AG04450 (cell line): ENCODE measurements at places on chromosomes 3 and 15.

- DNase-seq, result no peak
Observed at GRCh38 chr15:62242999-62243398, 77.9 kb upstream of the C2CD4B start.

GRCh38 chr3:46998121-46998851 lies 18.8 kb downstream of the NBEAL2 start:
- no peak for DNase-seq

DNA sequence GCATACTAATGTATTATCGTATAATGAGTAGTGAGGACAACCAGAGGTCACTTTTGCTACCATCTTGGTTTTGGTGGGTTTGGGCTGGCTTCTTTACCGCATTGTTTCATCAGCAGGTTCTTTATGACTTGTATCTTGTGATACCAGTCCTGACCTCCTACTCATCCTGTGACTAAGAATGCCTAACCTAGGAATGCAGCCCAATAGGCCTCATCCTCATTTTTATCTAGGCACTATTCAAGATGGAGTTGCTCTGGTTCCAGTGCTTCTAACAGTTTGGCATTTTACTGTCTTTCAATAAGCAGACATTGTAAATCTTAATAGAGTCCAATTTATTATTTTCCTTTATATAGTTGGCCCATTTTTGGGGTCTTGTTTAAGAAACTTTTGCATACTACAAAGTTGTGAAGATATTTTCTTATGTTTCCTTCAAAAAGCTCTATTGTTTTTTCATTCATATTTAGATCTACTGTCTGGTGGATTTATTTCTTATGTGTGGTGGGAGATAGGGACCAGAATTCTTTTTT lies 60.8 kb upstream of the RNU6-1 start:
- DNase-seq, result no peak

DNA sequence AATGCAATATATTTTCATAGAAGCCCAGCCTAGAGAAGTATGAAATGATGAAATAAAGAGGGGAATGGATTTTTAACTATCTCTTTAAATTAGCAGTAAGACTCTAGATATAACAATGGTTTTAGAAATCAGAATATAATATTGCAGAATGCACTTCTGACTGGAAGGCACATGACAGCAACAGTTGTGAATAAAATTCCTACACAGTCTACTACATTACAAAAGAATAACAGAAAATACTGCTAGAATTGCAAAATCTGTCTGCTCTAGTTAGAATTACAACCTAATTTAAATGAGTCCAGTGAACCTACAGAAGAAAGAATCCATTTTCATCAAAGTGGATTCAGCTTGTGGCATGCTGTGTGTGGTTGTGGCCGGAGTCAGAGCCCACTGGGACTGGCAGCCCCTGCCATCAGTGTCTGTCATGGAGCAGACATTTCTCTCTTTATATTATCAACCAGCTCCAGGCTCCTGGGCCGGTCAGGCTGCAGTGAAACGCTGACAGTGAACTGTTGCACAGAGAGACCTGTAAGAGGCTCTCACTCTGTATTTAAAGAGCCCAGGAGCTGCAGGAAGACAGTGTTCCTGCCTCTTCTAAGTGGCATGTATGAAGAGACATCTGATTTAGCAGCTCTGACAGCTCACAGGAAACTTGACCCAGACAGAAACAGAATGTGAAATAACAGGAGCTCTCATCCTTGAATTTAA lies 1523.8 kb upstream of the CADM2 start:
- no peak for DNase-seq

- DNase-seq, result no peak
Observed at GRCh38 chr3:120503727-120504616, 53.2 kb upstream of the FSTL1 start.

DNA sequence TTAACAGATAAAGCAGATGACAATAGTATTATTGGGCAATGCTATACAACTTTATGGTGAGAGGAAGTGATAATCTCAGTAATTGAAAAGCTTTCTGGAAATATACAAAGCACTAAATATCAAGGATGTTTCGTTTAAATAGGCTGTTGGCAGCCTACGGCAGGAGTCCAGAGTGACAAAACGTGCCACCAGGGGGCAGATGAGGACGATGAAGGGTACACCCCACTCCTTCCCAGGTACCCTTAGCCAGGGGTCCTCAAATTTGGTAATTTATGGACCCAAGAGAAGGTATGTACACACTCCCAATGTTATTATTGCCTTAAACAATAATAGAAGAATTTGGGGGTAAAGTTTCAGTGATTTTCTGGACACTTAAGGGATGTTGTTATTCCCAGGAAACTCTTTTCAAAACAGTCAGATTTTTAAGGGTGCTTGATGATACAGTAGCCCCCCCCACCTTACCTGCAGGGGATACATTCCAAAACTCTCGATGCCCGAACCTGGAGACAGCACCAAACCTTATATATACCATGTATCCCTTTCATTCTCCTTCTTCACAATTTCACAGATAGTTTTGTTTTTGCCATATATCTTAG lies 1.4 kb upstream of the MAGEL2 start:
- no peak for DNase-seq

DNA sequence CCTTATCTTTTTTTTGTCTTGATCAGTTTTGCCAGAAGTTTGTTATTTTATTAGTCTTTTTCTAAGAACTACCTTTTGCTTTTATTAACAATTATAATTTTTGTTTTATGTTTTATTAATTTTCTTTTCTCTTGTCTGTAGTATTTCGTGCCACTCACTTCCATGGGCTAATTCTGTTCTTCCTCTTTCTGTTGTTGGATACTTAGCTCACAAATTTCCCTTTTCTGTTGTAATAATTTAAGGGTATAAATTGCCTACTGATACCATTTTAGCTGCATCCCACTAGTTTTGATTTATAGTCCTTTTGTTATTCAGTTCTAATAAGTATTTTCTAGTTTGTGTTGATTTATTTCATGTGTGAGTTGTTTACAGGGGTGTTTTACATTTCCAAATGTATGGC lies 48.6 kb downstream of the SNRK start:
- no peak for DNase-seq

- DNase-seq, result no peak
Observed at GRCh38 chr3:169813757-169814517, 1.2 kb upstream of the LRRC34 start.

- DNase-seq, result no peak
Observed at GRCh38 chr3:129655291-129655700, 48.8 kb upstream of the PLXND1 start.

DNA sequence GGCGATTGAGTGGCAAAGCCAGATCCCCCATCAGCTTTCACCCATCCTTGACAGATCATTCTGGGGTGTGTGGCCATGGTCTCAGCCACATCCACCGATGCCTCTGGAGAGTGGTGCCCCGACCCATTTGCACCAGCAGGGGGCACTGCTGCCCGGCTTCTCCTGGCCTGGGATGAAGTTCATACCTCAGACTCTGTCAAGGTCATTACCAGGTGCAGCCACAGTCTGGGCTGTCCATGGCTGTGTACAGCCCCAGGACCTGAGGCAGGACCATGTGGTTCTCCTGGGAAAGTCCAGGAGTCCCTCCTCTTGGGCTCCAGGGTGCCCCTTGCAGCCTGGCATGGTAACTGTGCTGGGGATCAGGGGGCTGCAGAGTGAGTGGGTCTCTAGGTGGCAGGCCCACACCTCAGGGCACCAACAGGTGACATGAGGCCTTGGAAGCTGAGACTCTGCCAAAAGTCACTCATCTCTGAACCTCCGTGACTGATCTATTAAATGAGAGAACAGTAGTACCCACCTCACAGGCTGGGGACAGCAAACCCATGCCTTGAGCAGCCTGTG lies 67.2 kb downstream of the CACNA2D2 start:
- no peak for DNase-seq

DNA sequence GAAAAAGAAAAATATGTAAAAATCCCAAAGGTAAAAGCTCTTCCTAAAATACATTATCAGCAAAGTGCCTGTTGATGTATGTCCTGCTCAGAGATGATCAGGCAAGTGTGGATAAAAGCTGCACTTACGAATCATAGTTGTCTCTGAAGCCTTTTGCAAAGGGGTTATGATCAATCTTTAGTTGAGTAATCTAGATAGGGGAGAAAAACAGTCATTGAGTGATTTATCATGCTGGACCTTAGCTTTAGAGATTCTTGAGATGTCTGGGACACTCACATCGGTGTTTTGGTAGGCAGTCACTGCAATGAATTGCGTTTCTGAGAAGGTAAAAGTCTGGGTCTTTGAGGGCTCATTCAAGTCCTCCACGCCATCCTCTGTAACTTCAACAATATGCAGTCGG lies 3.7 kb downstream of the EOMES start:
- DNase-seq, result no peak

DNA sequence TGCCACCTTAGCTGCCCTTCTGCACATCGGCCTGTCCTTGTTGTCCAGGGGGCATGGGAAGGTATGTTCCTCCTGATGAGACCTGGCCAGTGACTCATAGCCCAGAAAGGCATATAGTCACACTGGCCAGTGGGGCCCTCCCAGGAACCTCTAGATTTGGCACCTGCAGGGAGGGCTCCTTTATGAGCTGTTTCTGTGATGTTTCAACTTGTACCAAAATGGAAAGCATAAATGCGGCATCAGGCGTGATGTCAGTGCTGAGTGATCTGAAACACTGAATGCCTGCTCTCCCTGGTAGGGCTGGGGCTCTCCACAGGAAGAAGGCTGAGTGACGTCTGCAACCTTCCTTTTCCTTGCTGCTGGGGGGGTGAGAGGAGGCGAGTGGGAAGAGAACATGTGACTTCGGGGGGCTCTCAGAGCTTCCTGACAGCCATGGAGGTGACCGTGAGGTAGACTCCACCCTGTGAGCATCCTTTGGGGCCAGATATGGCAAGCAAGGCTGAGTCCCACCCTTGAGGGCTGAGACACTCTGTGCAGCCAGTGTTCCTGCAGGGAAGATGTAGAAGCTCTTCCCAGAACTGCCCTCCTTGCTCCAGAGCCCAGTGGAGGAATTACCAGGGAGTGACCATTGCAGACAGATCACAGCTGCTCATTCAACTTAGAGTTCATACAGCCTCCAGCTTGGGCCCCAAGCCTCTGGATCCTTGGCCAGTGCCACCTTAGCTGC lies 37.1 kb upstream of the APEH start:
- no peak for DNase-seq

DNA sequence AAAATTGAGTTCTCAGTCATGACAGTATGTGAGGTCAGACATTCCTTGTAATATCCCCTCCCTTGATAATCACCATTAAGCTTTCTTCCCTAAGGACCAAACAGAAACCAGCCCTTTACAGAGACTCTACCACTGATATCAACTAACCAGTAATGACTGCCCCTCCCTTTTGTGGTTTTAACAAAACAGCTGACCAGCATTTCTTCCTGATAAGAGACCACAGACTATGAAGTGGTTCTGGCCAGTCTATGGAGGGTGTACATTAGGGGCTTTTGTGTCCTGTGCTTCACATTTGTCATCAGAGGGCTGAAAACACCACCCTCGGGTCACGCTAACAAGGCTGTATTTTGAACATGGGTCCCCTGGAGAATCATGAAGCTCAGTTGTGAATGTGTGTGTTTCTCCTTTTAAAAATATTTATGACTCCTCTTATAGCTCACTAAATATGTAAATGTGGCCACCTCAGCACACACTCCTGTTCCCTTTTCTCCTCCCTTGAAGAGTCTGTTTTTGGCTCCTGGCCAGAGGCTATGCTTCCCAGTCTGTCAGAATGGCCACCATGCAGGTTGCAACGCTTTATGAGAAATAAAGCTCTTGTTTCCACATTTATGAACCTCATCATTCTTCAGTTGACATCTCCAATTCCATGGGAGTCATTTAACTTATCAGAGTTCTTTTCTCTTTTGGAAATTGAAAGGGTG lies 239.3 kb downstream of the CPNE4 start:
- DNase-seq, result no peak

GRCh38 chr3:118943597-118943996 lies 91.0 kb downstream of the IGSF11 start:
- no peak for DNase-seq

- no peak for DNase-seq
Observed at GRCh38 chr3:168003911-168004310, 91.8 kb downstream of the GOLIM4 start.

GRCh38 chr3:182385356-182385755 lies 407.9 kb upstream of the ATP11B start:
- no peak for DNase-seq

DNA sequence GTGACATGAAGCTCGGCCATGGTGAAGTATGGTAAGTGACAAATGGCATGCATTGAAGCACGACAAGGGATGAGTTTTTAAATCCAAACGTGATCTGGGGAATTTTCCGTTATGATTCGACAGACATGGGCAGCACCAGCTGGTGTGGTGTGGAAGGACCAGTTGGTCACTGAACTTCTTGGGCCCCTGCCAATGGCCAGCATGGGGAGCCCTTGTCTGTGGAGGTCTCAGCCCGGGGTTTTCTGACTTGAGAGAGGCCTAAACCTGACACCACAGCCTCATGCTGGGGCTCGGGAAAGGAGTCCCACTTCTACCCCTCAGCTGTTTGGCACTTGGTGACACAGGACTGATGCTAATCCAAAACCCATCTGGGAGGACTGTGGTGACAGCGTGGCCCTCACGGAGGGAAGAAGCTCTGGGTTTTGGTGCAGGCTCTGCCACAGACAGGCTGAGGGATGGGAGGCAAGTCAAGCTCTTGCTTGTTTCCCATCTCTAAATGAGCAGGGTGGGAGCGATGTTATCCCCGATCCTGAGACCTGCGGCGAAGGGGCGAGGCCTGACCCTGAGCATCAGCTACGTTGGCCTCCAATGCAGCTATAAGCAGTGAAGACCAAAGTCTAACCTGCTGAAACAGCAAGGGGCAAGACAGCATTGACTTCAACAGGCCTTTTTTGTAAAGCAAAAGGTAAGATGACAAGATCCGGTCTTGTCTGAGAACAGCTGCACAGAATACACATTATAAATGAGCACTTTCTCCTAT lies 69.5 kb downstream of the ATP1B3 start:
- DNase-seq, result no peak

GRCh38 chr3:50010959-50011358 lies 71.0 kb downstream of the RBM6 start:
- no peak for DNase-seq

DNA sequence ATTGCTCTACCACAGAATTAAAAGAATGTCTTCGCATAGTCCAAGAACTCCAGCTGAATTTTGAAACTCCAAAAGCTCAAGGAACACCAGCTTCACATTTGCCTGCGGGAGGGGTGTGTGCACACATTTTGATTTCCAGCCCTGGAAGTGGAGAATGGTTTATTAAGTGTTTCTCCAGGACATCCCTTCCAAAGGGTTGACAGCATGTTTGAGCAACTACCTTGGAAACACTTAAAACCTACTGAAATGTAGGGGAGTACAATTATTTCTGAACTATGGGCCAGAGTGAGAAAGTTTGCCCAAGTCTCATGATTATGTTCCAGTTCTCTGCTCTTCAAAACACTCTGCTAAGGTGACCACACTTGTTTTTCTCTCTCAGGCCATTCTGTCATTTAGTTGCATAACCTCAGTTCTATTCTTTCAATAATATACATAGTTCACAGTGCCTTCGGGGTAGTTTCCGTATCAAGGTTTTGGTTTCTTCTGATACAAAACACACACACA lies 7.9 kb downstream of the ACP3 start:
- no peak for DNase-seq

GRCh38 chr3:42852441-42852840 lies 23.2 kb downstream of the CYP8B1 start:
- no peak for DNase-seq
